ENCODE measurements at places on chromosomes 4 and X.
A peak's percentile ranks its signal among the peaks of the same experiment; 100 is the strongest.

- DNase-seq = peak; percentile 24
Observed at GRCh38 chrX:43656005-43656494, at the start of gene MAOA. TSS of gene MAOA (plus strand) at chrX:43656299. CDS start at chrX:43656342, 43 bp downstream.

- no peak for DNase-seq
Observed at GRCh38 chr4:158130204-158130603, 42.6 kb downstream of the GASK1B start.

DNA sequence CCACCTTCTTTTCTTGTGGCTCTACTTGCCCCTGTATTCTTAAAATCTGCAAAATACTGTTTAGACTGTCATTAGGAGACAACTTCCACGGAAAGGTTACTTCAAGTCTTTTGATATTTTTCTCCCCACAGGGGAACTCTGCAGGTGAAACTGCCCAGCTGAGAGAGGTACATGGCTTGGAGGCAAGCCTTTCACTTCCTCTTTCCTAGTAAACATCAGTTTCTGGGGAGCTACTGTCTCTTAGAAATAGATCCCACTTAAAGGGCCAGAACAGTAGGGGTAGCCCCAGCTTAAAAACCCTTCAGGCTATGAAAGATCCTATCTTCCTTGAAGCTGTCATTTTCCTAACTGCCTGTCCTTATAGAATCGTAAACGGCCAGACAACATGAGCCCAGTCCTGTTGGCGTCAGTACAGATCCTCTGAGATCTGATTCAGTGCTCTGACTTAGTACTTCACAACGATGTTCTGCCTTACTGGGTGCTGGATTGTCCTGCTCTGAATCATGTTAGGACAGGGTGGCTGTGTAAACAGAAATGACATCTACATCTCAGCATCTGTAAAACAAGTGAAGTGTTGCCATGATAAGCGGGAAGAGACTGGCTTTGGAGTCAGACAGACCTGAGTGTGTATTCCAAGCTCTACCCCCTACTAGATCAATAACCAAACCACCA is 102.1 kb downstream of the ITIH6 start:
- no peak for DNase-seq

DNA sequence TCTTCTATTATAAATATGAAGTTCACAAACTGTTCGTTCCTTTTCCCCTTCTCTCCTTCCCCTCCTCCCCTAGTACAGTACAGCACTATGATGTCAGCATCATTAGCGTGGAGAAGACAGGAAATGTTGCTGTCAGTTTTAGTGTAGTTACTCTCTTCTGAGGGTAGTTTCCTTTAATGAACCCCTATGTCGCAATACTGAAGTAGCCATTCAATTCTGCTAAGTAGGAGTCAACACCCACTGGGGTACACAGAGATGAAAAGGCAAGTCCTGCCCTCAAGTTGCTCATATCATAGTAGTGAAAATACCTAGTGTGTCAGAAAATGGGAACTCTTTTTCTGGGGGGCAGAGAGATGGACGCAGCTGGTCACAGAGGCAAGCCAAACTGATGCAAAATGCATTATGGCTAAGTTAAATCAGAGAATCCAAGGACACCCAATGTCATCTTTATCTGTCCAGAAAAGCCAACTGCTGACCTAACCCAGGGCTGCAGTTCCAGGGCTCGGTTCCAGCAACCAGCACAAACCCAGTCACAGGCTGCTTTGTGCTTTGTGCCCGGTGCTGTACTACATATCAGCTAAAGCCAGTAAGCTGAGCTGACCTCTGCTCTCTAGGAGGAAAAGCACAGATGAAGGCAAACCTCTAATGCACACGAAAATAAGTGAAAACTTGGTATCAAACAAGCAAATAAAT is 31.5 kb downstream of the GRIA3 start:
- DNase-seq = no peak

GRCh38 chrX:114152130-114152529 is 431.8 kb upstream of the HTR2C start:
- no peak for DNase-seq

GRCh38 chr4:61406677-61407076 is 206.6 kb downstream of the ADGRL3 start:
- no peak for DNase-seq

DNA sequence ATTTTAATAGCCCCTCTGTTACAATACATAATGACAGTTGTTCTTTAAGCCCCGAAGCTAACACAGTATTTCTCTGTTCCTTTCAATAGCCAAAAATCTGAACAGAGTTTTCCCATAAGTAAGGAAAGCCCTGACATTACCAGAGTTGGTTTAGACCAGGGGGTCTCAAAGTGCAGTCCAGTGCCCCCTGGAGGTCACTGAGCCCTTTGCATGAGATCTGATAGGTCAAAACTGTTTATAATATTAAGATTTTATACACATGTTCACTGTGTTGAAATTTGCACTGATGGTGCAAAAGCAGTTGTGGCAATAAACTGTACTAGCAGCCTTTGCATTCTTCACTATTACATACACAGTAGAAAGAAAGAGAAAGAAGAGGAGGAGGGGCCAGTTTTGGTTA is 177.1 kb downstream of the SPANXN3 start:
- DNase-seq = no peak

DNA sequence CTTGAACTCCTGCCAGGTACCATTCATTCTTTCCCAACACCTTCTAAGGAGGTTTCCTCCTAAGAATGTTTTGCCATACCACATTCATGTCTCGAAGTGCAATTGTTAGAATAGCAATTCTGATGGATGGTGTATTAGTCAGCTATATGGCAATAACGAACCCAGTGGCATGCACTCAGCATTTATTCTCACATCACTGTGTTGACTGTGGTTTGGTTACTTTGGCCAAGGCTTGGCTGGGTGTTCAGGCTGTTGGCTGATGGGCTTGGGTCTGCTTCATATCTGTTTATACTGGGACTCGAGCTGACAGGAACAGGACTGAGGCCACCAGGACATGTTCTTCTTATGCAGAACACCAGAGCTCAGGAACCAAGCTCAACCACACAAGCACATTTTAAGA is 31.7 kb downstream of the PSAPL1 start:
- no peak for DNase-seq

DNA sequence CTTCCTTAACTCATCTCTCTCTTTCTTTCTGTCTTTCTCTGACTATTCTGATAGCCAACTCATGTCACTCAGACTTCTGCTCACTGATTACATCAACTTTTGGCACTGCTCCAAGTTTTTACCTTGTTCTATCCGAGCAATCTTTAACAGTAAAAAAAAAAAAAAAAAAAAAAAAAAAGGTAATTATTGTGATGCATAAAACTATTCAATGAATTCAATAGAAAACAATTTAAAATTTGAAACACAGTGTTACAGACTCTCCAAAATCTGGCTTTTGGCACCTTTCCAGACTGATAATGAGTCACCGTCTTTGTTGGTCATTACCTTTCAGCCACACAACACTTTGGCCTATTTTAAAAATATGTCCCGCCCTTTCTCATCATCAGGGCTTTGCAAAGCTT is 229.5 kb downstream of the GALNTL6 start:
- no peak for DNase-seq

DNA sequence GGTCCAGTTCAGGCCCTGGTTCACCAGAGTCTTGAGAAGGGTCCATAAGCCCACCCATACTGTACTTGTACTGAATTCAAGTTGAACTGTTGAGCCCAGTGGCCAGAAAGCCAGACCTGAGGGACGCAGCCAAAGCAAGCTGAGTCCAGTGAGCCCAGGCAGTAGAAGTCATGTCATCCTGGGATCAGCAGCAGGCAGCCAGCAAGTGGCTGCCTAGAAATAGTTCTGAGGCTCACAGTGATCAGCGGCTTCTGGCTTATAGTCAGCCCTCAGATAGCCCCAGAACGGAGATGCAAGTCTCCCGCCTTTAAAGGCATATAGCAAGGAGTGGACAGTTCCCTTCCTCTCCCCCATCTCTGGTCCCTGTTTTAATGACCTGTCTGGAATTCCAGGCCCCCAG is 347.1 kb downstream of the FBXW7 start:
- DNase-seq = no peak
